ENCODE measurements at places on chromosomes 16 and 17. TPM values are rescaled to one million over a fixed set of nuclear protein-coding genes. Genes with fewer than 3 reads are reported as not detected.

DNA sequence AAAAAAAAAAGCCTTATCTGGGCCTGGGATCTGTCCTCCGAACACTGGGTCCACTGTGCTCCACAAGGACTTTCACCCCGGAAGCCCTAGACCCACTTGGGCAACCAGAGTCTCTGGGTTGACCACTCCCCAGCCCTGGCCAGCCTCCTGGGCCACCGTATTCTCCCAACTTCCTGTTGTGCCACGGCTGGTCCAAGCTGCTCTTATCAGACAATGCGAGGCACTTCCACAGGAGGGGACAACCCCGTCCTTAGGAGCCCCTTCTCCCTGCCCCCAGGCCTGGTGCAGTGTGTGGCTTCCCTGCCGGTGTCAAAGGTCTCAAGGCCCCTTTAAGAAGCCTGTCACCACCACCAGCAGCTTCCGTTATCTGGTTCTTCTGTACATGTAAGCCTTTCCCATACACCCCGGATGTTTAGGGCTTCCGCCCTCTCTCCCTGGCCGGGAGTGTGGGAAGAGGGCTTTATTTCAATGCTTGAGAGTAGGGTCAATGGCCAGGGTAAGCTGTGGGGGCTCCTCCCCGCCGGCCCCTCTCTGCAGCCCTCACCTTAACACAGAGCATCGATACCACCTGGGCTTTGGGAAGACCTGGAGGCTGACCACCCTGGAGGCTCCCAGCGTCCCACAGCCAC is 313.0 kb downstream of the SEC14L1 start:
- no peak for DNase-seq

Gene WNT3
- total RNA-seq, result 0.08 TPM

Gene SNX20
- 1.7 TPM for total RNA-seq

Gene TBC1D3I
- not detected for total RNA-seq

DNA sequence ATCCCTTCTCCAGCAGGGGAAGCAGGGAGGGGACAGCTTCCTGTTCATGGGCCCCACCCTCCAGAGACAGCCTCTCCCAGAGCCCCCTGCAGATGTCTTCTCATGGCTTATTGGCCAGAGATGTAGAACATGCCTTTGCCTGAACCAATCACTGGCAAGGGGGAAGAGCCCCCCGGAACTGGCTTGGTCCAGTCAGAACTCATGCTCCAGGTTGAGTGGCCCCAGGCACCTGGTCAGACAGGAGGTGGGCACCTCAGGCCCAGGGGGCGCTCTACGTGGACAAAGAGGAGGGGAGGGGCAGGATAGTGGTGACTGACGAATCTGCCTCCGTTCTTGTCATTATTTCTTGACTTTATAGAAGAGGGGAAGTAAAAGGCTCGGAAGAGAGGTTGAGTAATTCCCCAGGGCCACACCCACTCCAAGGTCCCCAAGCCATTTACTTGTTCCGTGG is 23.6 kb downstream of the RAB11FIP4 start:
- DNase-seq, result no peak

- no peak for DNase-seq
Measured at GRCh38 chr16:55597928-55598327, 31.4 kb downstream of the CAPNS2 start.

Data from psoas muscle (tissue), 8 donors.